ENCODE measurements at places on chromosomes 4 and X. TPM values are rescaled to one million over a fixed set of nuclear protein-coding genes. Genes with fewer than 3 reads are reported as not detected.

REELD1 gene
- total RNA-seq = not detected

COX7B gene
- 852 TPM for total RNA-seq

ELF2 gene
- 20.4 TPM for total RNA-seq

GRCh38 chr4:63578383-63578782 lies 830.9 kb downstream of the TECRL start:
- peak; percentile 4 for DNase-seq

BMPR1B gene
- total RNA-seq = 7.1 TPM

GRCh38 chrX:133375615-133376340 lies 39.5 kb downstream of the GPC4 start:
- no peak for DNase-seq

GRCh38 chr4:56681158-56681852 lies at the start of gene HOPX:
TSS of gene HOPX (minus strand) at chr4:56681296. CDS start at chr4:56657816, 23,480 bp downstream.
- peak; percentile 86 for DNase-seq

GRCh38 chr4:88985088-88985773 lies 71.8 kb downstream of the FAM13A start:
- no peak for DNase-seq

GNPDA2 gene
- 21.9 TPM for total RNA-seq

GRCh38 chrX:72027914-72028307 lies 103.8 kb downstream of the RTL5 start:
- DNase-seq = no peak

DNA sequence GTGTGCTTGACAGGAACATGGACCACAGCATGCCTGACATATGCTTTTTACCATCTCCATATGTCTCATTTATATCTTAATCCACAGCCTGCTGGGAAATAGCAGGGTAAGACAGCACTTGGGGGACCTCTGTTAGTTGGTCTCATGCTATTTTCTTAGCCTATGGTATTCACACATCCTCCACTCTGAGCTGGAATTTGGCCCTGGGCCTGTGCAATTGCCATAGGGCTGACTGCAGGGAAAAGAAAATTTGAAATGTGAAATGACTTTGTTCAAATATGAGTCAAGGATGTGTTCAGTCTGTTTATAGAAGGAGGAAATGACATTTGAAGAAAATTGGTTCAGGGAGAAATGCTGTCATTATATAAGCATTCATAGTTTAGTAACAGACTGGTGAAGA lies 9.6 kb upstream of the MAP7D3 start:
- DNase-seq = peak; percentile 87

CFAP299 gene
- not detected for total RNA-seq

GRCh38 chr4:37836838-37837440 lies 10.5 kb downstream of the PGM2 start:
- no peak for DNase-seq

- no peak for DNase-seq
These were observed 5.7 kb upstream of the XK start for GRCh38 chrX:37679888-37680287.

CDS1 gene
- 11.2 TPM for total RNA-seq

ZFP42 gene
- not detected for total RNA-seq

DNA sequence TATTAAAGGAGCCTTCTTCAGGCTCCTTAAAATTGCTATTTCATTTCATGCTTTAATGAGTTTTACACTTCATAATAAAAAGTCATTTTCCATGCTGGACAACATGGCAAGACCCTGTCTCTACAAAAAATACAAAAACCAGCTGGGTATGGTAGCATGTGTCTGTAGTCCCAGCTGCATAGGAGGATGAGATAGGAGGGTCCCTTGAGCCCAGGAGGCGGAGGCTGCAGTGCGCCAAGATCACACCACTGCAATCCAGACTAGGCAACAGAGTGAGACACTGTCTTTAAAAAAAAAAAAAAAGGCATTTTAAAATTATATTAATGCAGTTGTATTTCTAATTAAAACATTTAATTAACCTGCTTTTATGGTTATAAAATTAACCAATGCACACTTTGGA lies 49.2 kb downstream of the PDS5A start:
- DNase-seq = no peak

- DNase-seq = peak; percentile 76
These were observed 17.7 kb upstream of the TAB3 start for GRCh38 chrX:30906726-30907125.

GRCh38 chr4:15654593-15655222 lies 449 bp downstream of the FBXL5 start:
- DNase-seq = peak; percentile 30

GRCh38 chr4:109801099-109801789 lies 555 bp downstream of the CFI start:
- no peak for DNase-seq

GRCh38 chrX:151973851-151974335 lies 583 bp downstream of the GABRE start:
- DNase-seq = no peak

DNA sequence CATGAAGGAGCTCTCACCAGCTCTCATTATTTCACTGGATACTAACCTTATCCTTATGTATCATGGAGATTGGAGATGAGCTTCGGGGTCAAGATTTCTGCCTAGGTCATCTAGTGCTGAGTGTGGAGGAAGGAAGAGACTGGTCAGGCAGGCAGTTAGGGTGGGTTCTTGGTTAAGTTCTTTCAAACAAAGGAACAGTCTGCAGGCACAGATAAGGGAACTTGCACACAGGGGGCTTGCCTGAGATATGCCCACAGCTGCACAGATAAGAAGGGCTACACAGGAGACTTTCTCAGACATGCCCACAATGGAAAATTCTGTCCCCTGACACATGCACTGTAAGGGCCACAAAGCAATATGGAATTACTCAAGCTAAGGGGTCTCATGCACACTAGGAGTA lies 904.1 kb downstream of the NLGN4X start:
- no peak for DNase-seq

DNA sequence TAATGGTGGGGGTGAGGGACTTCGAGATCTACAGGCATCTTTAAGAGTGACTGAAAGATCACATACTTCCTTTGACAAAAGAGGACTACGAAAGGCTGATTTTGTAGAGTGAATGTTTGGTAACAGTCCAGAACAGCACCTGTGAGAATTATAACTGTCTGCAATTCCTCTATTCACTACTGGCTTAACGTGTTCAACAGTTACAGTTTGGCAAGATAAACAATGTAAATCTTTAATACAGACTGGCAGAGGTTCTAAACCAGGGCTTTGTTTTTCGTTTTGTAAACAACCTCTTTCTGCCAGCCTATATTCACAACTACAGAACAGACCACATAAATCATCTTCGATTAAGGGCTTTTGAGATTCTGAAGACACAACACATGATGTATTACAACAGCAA lies 66.9 kb downstream of the NCAPG start:
- DNase-seq = no peak

DNA sequence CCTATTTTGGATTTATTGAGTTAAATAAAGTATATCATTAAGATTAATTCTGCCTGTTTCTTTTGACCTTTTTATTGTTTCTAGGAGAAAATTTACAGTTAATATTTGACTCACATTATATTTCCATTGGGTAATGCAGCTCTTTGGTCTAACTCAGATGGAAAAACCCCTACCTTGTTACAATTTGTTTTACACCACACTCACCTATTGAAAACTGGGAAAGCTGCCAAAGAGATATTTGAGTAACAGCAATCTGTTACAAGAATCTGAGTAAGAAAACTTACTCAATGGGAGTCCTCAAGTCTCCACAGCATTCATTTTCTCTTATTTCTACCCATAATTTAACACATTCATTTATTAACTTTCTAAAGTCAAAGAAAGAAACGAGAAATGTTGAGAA lies 108.0 kb upstream of the TLL1 start:
- DNase-seq = peak; percentile 79

Measured in PC-3 (cell line).